Lung (tissue), 17 donors: ENCODE measurements at places on chromosomes 16 and 17. TPM values are rescaled to one million over a fixed set of nuclear protein-coding genes. Genes with fewer than 3 reads are reported as not detected.
A peak's percentile ranks its signal among the peaks of the same experiment; 100 is the strongest.

Gene SYCE1L
- total RNA-seq: 6.9 TPM

Gene IQCK
- total RNA-seq: 27.0 TPM

Gene ZNF287
- 6.6 TPM for total RNA-seq

Gene MT4
- not detected for total RNA-seq

Gene PABPN1L
- not detected for total RNA-seq

GRCh38 chr17:79887451-79887991 lies 48.3 kb upstream of the CBX4 start:
- peaks cover 18% of the 10 kb centered on the region for H3K4me1 ChIP-seq
- H3K36me3 ChIP-seq: no peaks in the 10 kb centered on the region
- no peaks in the 10 kb centered on the region for H3K27me3 ChIP-seq
- DNase-seq: no peak
- H3K27ac ChIP-seq: no peak overlapping the region
- H3K4me3 ChIP-seq: no peak overlapping the region

- no peaks in the 10 kb centered on the region for H3K27me3 ChIP-seq
- H3K4me1 ChIP-seq: no peaks in the 10 kb centered on the region
- no peak overlapping the region for H3K27ac ChIP-seq
- DNase-seq: no peak
These were observed 22.6 kb downstream of the CNTNAP1 start for GRCh38 chr17:42704837-42705494.

GRCh38 chr17:82545071-82545462 lies 25.5 kb downstream of the FOXK2 start:
- H3K27ac ChIP-seq: no peak overlapping the region
- H3K36me3 ChIP-seq: no peaks in the 10 kb centered on the region
- DNase-seq: peak; percentile 66
- H3K4me1 ChIP-seq: peaks cover 19% of the 10 kb centered on the region

- peak overlapping the region; percentile 58 for H3K4me3 ChIP-seq
- H3K27me3 ChIP-seq: no peaks in the 10 kb centered on the region
- H3K27ac ChIP-seq: no peak overlapping the region
- H3K4me1 ChIP-seq: peaks cover 18% of the 10 kb centered on the region
These were observed 544 bp downstream of the CYB561 start for GRCh38 chr17:63445571-63445953.

DNA sequence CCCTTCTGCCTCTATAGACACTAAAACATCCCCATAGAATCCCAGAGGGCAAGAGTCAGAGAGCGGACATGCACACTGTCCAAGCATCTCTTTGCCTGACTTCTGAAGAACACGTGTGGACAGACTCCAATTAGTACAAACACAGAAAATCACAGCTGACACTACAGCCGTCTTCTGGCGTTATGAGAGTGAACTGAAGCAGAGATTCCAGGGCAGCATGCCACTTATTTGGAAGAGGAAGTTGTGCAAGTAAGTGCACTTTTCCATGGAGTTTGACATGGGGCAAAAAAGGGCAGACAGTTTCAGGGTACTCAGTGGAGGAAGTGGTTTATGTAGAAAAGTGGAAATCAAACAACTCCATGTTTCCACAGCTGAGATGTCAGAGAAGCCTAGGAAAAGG lies 16.8 kb upstream of the ZNF287 start:
- no peaks in the 10 kb centered on the region for H3K27me3 ChIP-seq
- peak; percentile 78 for DNase-seq

DNA sequence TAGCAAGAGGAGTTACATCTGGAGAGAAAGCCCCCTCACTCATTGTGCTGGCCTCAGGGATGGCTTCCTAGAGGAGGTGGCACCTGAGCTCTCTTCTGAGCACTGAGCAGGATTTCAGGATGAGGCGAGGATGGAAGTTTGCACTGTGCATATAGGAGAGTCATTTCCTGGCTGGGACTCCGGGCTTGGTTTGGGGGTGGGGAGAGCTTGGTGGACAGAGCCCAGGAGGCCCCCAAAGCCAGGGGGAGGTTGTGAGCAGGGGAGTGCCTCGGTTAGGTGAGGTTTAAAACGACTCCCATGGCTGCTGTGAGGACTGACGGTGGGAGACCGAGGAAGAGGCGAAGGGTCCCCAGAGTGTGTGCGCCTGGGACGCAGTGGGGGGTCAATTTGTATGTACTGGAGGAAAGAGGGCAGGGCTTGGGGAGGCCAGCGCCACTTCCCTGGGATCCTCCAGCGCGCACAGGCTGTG lies 1.2 kb downstream of the CAMKK1 start:
- no peak for DNase-seq
- H3K36me3 ChIP-seq: no peaks in the 10 kb centered on the region
- H3K27ac ChIP-seq: peak overlapping the region; percentile 17
- peak overlapping the region; percentile 30 for H3K4me3 ChIP-seq

DNA sequence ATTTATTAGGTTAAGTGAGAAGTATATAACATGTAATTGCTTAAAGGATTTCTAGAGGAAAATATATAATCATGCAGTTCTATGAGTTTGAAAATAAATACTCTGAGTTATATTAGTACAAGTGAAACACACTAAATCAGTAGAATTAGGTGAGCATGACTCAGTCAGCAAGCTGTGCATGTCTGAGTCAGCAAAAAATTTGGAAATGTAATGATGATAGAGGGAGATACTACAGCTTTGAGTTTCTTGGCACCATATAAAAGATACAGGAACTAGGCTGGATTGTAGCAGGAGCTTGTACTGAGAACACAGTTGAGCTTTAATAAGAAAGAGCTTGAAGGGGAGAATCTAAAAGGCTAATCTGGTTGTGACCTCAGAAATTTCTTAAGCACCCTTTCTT lies 1224.6 kb downstream of the CDH8 start:
- no peak overlapping the region for H3K4me3 ChIP-seq
- H3K36me3 ChIP-seq: no peaks in the 10 kb centered on the region
- no peaks in the 10 kb centered on the region for H3K27me3 ChIP-seq
- no peak overlapping the region for H3K27ac ChIP-seq
- no peaks in the 10 kb centered on the region for H3K4me1 ChIP-seq
- DNase-seq: peak; percentile 12

- no peaks in the 10 kb centered on the region for H3K27me3 ChIP-seq
- no peak for DNase-seq
- no peak overlapping the region for H3K27ac ChIP-seq
- H3K36me3 ChIP-seq: no peaks in the 10 kb centered on the region
- no peak overlapping the region for H3K4me3 ChIP-seq
These were observed 91.4 kb downstream of the ANKRD11 start for GRCh38 chr16:89398924-89399323.

DNA sequence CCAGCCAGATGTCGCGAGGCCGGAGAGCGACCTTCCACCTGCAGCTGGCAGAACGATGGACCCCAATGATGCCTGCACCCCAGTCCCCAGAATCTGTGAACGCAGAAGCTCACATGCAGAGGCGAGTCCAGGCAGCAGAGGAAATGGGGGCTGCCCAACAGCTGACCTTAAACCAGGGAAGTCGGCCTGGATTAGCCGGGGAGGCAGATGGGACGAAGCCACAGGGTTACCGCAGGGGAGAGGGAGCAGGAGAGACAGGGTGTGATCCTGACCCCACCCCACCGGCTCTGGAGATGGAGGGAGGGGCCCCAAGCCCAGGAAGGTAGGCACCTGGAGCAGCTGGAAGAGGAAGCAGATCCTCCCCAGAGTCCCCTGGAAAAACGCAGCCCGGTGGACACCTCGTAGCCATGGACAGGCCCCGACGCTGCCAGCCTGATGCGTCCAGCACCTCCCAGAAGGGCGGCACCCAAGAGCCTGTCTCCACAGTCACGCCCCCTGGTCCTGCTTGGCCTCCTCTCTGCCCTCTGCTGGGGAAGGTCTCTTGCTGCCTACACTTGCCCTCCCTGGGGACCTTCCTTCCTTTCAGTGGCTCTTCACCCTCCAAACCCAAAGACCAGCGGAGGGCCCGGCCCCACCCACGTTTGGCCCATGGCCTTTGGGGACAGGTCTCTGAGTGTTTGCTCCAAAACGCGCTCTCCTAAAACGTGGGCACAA lies 37.3 kb downstream of the PIEZO1 start:
- no peak overlapping the region for H3K4me3 ChIP-seq
- H3K27me3 ChIP-seq: no peaks in the 10 kb centered on the region
- H3K36me3 ChIP-seq: no peaks in the 10 kb centered on the region
- no peak overlapping the region for H3K27ac ChIP-seq
- no peak for DNase-seq

DNA sequence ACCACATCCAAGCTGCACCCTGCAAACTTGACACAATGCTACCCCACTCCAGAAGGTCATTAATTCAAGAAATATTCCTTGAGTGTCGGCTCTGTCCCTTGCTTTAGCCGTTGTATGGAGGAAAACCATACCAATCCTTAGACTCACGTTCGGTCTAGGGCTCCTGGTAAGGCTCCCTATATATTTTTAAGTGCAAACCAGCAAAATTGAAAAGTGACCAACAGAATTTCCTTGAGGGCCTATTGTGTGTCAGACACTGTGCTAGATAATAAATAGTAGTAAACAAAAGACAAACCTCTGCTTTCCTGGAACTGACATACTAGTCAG lies 390 bp upstream of the BBS2 start:
- no peak for DNase-seq
- H3K36me3 ChIP-seq: peaks cover 3% of the 10 kb centered on the region
- no peak overlapping the region for H3K4me3 ChIP-seq
- no peaks in the 10 kb centered on the region for H3K27me3 ChIP-seq
- H3K27ac ChIP-seq: peak overlapping the region; percentile 89

GRCh38 chr16:13012601-13013000 lies 111.2 kb downstream of the SHISA9 start:
- no peak for DNase-seq
- H3K27me3 ChIP-seq: no peaks in the 10 kb centered on the region
- H3K27ac ChIP-seq: no peak overlapping the region
- no peaks in the 10 kb centered on the region for H3K36me3 ChIP-seq

DNA sequence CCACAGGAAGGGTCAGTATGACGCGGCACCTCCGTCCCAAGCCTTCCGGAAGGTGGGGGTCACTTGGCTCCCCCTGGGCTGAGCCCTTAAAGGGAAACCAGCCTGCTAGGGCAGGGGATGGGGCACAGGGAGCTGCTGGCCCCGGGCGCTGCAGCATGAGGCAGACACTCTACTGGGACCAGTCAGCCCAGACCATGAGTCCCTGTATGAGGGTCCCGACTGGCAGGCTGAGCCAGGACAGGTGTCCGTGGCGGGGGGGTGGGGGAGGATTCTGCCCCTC lies 43.4 kb upstream of the ZC3H18 start:
- H3K27ac ChIP-seq: no peak overlapping the region
- H3K4me3 ChIP-seq: no peak overlapping the region
- peaks cover 34% of the 10 kb centered on the region for H3K4me1 ChIP-seq
- no peaks in the 10 kb centered on the region for H3K36me3 ChIP-seq
- no peaks in the 10 kb centered on the region for H3K27me3 ChIP-seq

GRCh38 chr16:29986231-29986630 lies 9.2 kb downstream of the HIRIP3 start:
- DNase-seq: no peak
- H3K27ac ChIP-seq: no peak overlapping the region
- H3K4me3 ChIP-seq: no peak overlapping the region
- H3K27me3 ChIP-seq: no peaks in the 10 kb centered on the region
- H3K4me1 ChIP-seq: no peaks in the 10 kb centered on the region

- H3K27ac ChIP-seq: no peak overlapping the region
- H3K4me3 ChIP-seq: no peak overlapping the region
- no peaks in the 10 kb centered on the region for H3K27me3 ChIP-seq
- no peaks in the 10 kb centered on the region for H3K36me3 ChIP-seq
- no peak for DNase-seq
- peaks cover 1% of the 10 kb centered on the region for H3K4me1 ChIP-seq
These were observed 430.4 kb downstream of the HAPSTR1 start for GRCh38 chr16:9521749-9522370.

DNA sequence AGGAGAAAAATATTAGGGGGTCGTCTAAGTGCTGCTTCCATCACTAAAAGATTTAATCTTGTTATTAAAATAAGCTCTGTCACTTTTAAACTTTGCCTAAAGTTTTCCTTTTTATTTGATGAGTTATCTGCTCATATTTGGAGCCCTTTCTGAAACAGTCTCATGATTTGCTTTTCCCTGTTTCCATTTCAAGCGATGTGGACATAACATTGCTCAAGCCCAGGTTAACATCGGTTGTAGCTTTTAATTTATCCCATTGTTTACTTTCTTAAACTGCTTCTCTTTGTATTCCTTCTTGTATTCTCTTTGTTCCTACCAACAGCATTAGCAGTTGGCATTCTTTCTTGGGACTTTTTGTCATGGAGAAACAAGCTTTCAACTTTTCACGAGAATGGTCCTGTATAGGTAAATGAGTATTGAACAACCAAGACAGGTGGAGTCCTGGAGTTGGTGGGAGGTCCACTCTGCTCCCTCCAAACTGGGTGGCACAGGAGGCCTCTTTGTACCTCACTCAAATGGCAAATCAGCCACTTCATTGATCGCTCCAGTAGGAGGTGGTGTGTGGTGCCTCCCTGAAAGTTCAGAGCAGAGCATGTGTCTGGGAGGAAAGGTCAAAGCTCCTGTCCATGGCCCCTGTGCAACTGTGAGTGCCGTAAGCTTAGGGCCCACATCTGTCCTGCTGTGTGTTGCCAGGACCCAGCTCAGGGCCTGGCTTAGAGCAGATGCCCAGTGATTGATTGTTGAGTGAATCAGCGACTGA lies 107.0 kb downstream of the CYLD start:
- H3K4me3 ChIP-seq: no peak overlapping the region
- no peak overlapping the region for H3K27ac ChIP-seq
- no peaks in the 10 kb centered on the region for H3K36me3 ChIP-seq
- no peak for DNase-seq
- H3K27me3 ChIP-seq: peaks cover 15% of the 10 kb centered on the region

DNA sequence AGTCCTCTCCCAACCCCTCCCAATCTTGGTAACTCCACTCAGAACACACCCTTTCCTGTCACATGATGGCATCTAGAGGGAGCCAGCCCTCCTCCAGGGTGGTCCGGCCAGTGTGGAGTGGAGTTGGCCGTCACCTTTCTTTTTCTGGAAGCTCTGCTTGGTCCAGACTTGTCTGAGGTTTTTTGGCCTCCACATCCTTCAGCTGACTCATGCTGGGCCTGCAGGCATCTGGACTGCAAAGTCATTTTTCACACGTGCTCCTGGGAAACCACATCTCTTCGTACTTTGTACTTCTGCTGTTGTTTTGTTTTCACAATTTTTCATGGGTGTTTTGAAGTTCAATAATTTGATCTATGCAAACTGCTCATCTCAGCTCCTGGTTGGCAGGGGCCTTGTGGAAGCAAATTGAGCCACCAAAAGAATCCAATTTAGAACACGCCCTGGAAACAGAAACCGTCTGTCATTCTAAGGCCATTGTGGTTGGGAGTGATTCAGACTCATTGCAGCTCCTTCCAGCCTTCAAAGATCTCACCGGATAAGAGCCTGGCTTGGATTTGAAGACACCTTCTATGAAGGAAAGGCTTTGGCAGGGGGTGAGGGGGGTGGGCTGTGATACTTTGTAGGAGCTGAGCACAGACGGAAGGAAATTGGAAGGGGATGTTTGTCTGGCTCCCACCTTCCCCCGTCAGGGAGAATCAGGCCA lies 42.4 kb upstream of the NF1 start:
- H3K36me3 ChIP-seq: no peaks in the 10 kb centered on the region
- H3K4me1 ChIP-seq: no peaks in the 10 kb centered on the region
- H3K27me3 ChIP-seq: no peaks in the 10 kb centered on the region
- H3K27ac ChIP-seq: peak overlapping the region; percentile 80
- no peak overlapping the region for H3K4me3 ChIP-seq

GRCh38 chr17:42422412-42422957 lies 571 bp downstream of the CAVIN1 start:
- H3K27me3 ChIP-seq: no peaks in the 10 kb centered on the region
- peak; percentile 41 for DNase-seq
- H3K36me3 ChIP-seq: no peaks in the 10 kb centered on the region
